ENCODE measurements at places on chromosomes 3 and 15.

DNA sequence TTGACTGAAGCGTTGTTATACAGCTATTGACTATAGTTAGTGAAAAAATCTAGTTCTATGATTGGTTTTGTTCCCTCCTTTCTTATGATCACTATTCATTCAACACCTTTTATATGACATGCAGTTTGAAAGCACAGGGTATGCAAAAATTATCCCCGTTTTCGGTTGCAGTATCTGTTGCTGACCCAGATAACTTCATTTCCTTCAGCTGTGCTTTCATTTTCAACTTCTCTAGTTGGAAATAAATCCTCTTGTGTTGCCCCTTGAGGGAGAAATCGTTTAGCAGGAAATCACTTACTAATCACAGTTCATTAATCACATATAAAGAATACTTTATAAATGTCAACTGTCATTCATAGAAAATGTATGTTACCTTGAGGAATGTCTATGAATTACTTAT lies 55.1 kb downstream of the MBNL1 start:
- no peak for DNase-seq

GRCh38 chr15:80175436-80175835 lies 22.6 kb downstream of the FAH start:
- DNase-seq: no peak

DNA sequence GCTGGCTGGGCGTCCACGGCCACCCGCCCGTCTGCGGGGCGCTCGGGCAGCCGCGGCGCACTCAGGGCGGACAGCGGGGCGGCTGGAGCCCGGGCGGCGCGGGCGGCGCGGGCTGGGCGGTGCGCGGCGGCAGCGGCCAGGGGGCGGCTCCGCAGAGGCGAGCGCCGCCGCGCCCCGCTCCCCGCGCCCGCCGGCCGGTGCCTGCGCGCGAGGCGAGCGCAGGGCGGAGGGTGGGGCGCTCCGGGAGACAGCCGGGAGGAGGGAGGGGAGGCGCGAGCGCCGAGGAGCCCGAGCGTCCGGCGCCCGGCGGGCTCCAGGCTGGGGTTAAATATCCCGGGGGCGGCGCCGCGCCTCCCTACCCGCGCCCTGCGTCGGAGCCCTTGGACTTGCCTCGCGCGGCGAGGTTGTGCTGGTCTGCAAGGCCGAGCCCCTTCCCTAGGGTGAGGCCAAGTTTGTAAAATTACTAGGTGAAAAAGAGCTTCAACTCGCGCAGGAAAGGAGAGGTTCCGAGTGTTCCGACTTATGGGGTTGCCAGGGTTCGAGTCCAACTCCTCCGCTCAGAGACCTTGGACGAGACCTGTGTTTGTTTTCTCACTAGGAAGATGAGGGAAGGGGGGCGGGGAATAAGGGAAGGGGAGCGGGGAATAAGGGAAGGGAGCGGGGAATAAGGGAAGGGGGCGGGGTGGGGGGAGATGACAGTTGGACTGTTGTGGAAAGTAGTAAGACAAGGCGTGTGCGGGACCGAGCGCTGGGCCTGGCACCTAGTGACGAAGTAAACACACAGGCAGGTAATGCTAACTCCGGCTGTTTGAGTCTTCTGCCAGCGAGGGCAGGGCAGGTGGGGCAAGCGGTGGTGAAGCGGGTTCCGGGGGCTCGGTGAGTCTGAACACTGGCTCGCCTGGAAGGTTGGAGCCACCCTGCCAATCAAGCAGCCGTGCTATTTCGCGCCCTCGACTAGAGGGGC lies at the start of gene TNFAIP8L3:
Gene TNFAIP8L3, minus strand, starts transcription at position 301 of the 964 bp plus-strand sequence. CDS start 311 bp downstream, outside the sequence.
- DNase-seq: no peak

GRCh38 chr15:83275412-83275811 lies 9.1 kb downstream of the BNC1 start:
- no peak for DNase-seq

DNA sequence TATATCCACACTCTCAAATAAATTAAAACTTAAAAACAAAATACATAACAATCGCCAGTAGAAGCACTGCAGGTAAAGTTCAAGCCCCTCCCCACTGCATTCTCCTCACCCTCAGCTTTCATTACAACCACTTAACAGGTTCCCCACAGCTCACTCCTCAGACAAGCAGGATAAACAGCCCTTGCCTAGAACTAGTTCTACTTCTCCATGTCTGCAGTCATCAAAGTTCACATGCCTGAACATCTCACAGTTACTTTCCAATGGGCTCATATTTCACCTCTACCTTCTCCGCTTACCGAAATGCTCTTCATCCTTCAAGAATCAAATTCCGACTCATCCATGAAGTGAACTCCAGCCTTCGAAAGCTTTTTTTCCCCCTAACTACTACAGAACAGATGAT lies 4.1 kb downstream of the YEATS2 start:
- no peak for DNase-seq

DNA sequence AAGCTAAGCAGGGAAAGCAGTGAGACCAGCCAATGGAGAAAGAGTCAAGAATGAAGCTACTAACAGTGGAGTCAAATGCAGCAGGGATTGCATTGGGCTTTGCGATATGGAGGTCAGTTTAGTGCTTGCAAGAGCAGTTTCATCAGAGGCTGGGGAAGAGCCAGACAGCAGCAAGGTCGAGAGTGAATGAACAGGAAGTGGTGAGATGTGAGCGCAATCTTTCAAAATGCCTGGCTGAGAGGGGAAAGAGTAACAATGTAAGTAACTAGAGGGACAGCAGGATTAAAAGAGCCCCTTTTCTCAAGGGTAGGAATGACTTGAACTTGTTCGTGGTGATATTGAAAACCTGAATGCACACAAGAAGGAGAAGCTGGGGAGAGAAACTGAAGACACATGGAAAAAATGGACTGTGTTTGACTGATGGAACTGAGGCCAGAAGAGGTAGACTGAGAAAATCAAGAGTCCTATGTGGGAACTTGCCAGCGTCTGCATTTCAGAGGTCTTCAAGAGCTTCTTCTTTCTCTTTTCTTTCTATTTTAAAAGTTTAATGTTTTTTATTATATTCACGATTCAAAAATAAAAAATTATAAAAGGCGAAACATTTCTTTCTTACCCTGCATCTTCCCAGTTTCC lies 30.6 kb upstream of the GPR160 start:
- DNase-seq: peak; percentile 15

- DNase-seq: peak; percentile 38
Measured at GRCh38 chr3:185308126-185308754, 54.4 kb upstream of the EHHADH start.

DNA sequence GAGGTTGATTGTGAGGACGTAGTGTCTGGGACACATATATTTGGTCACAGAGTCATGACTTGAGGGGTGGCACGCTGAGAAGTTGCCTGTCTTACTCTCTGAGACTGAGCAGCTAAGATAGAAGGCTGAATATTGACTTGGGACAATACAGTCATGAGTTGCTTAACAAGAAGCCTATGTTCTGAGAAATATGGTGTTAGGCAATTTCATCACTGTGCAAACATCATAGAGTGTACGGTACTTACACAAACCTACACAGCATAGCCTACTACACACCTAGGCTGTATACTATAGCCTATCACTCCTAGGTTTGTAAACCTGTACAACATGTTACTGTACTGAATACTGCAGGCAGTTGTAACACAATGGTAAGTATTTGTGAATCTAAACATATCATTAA lies 30.3 kb upstream of the SPESP1 start:
- no peak for DNase-seq

DNA sequence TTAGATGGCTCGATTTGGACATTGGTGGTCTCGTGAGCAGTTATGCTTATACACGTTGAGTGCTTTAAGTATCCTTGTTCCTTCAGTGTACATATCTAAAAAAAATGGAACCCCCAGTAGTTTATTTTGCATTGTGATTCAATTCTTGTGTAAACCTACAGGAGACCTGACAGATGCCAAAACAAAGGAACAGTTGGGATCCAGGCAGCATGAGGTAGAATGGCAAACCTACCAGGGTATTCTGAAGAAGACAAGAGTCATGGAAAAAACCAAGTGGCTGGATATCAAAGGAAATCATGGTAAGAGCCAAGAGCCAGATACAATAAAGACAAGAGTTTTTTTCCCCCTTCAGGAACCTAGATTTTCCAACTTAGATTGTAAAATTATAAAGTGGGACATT lies 2.0 kb downstream of the TMEM62 start:
- no peak for DNase-seq

GRCh38 chr3:57967590-57967989 lies 40.6 kb upstream of the FLNB start:
- DNase-seq: no peak

DNA sequence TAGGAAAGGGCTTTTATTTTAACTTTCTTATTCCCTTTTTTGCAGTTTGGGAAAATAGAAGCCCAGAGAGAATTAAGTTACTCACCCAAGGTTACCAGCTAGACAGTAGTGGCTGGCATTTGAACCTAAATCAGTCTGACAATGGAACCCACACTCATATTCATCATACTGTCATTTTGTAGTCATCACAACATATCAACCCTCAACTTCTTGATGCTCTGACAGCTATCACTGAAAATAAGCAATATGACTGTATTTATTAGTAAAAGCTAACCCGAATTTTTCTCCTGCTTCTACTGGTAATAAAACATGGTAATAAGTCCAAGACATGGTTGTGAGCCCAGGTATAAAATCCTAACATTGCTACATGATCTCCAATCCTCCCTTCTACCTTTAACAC lies 585.8 kb upstream of the UBE2E2 start:
- DNase-seq: no peak

GRCh38 chr3:119352034-119352609 lies 57.9 kb downstream of the ARHGAP31 start:
- DNase-seq: no peak

- no peak for DNase-seq
Measured at GRCh38 chr3:196339493-196340254, 1.5 kb upstream of the TM4SF19 start.

DNA sequence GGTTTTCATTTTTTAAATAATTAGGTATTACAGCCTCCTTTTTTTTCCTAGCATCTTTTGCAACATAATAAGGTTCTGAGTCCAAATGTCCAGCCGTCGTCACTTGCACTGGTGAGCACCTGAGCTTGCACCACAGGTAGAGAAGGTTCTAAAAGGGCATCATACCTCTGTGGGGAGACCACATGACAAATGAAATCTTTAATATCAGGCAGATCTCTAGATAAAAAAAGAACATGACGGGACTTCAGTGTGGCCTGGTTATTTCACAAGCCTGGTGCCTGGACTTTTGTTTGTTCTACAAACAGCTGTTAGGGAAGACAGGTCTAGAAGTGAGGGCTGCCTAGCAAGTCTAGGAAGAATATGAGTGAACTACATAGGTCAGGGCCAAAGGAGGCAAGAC lies 3.6 kb downstream of the ZBED2 start:
- DNase-seq: no peak

DNA sequence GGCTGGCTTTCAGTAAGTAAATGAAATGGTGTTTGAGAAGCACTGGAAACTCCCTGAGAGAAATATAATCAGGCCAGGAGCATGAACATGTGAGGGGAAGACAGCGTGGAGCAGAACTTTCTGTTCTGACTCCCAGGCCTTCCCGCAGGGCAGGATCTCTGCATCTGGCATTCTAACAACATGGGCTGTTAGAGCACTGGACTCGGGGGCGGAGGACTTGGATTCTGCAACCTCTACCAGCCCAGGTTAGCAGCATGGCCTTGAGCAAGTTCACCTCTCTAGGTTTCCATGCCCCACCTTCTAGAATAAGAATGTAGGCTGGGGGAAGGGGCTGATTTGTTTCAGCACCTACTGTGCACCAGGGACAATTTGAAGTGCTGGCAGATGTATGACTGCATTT lies 12.5 kb upstream of the BFSP2 start:
- DNase-seq: no peak

DNA sequence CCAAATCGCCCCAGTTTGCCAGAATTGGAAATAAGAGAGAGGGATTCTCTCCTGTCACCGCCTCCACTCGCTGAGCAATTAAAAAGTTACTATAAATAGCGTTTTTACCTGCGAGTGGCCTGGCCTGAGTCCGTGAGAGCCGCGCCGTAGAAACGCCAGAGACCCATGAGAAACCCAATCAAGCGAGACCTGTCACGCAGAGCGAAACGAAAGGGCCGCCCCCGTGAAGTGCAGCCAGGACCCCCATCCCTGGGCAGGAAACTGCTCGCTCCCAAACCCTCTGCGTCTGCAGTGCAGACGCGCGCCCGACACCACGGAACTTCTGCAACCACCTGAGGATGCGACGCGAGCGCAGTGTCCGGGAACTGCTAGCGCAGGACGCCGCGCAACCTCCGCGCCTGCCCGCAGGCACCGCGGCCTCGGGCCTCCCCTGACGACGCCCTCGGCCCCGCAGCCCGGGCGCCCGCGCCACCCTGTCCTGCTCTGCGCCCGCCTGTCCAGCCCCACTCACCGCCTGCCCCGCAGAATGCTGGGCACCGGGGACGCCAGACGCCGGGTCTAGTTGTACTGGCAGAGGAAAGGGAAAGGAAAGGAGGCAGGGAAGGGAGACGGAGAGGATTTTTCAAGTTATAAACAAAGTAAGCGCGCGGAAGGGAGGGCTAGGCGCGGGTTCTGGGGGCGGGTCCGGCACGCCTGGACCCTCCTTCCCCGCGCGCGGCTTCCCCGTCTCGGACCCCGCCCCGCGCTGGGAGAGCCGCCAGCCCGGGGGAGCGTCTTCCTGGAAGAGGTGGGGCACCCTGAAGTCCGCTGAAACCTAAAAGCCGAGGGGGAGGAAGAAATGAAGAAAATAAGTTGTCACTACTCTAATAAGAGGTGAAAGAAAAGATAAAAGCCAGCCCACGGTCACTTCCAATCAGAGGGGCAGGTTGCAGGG lies at the start of gene PLSCR4:
Gene PLSCR4, minus strand, starts transcription at position 657 of the 934 bp plus-strand sequence. CDS start 29,034 bp downstream, outside the sequence.
- DNase-seq: no peak

DNA sequence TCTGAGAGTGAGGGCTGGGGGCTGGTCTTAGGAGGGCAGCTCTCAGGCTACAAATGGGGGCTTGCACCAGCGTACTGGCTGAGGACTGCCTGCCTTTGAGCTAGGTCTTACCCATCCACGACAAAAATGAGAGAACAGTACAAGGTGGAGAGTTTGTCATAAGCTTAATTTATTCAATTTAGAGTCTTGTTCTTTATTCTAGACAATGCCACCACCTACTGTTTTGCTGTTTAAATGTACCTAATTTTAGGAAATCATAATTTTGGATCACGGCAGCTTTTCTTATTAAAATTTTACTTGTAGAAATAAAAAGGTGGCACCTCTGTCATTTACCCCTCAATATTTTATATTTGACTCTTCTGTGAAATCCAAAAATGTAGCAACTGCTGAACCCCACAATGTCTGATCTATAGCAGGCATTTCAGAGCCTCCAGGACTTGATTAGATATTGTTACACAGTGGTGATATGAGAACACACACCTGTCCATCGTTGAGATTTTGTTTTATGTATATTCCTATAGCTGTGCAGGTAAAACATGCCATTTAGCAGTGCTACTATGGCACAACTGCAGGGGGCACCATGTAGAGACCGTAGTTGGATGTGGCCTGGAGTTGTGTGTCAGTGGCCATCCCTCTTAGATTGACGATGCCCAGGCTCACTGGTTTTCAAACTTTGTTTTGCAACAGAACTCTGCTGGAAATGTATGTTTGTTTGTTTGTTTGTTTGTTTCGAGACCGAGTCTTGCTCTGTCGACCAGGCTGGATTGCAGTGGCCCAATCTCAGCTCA lies 88.6 kb downstream of the SLCO3A1 start:
- no peak for DNase-seq

- DNase-seq: no peak
Measured at GRCh38 chr3:127473244-127474024, 117.1 kb downstream of the TPRA1 start.

- no peak for DNase-seq
Measured at GRCh38 chr3:195699860-195700259, 20.9 kb upstream of the MUC20 start.

GRCh38 chr3:101940521-101941317 lies 91.4 kb downstream of the NFKBIZ start:
- peak; percentile 94 for DNase-seq

Data from astrocyte of the cerebellum (primary cell).